ENCODE measurements at places on chromosomes 12 and 14. TPM values are rescaled to one million over a fixed set of nuclear protein-coding genes. Genes with fewer than 3 reads are reported as not detected.

- H3K27ac ChIP-seq, result no peak overlapping the region
- H3K4me3 ChIP-seq, result no peak overlapping the region
- no peak for DNase-seq
- H3K4me1 ChIP-seq, result no peaks in the 10 kb centered on the region
Observed at GRCh38 chr12:78792052-78792698, 72.4 kb upstream of the SYT1 start.

PRPH gene
- 0.62 TPM for total RNA-seq

GRCh38 chr14:33210311-33210710 lies 271.6 kb downstream of the NPAS3 start:
- H3K27me3 ChIP-seq, result peaks cover 5% of the 10 kb centered on the region
- DNase-seq, result peak; percentile 36
- no peak overlapping the region for H3K4me3 ChIP-seq
- H3K36me3 ChIP-seq, result no peaks in the 10 kb centered on the region
- no peaks in the 10 kb centered on the region for H3K4me1 ChIP-seq

RD3L gene
- total RNA-seq, result not detected

RFX4 gene
- not detected for total RNA-seq

CCDC38 gene
- total RNA-seq, result not detected

Measured in progenitor cell of endocrine pancreas (in vitro differentiated cells).